ENCODE measurements at places on chromosomes 1 and 21.

GRCh38 chr1:59007429-59007819, 223.6 kb upstream of the JUN start:
- DNase-seq: no peak

GRCh38 chr1:36722871-36723270, 240.2 kb upstream of the CSF3R start:
- no peak for DNase-seq

- no peak for DNase-seq
These were observed 61.3 kb upstream of the GPR153 start for GRCh38 chr1:6322161-6322560.

DNA sequence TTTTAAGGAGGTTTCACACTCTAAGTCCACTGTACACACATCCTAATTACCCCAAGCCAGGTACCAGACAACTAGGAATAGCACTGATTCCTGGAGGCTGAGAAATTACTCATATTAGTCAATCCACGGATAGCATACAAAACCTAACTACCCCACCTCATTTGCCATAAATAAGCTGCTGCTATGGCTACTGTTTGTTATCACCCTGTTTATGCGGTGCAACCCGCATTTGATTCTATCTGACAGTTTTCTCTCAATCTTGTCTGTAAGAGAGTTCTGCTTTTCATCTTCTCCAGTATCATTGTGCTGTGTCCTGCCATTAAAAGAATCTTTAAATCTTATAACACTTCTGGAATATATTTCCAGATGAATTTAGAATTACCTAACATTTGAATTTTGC, 1496.5 kb downstream of the PLA2G4A start:
- DNase-seq: no peak

- no peak for DNase-seq
These were observed 19.8 kb upstream of the LSS start for GRCh38 chr21:46248422-46248782.

- DNase-seq: no peak
These were observed 11.9 kb upstream of the VHLL start for GRCh38 chr1:156310962-156311361.

DNA sequence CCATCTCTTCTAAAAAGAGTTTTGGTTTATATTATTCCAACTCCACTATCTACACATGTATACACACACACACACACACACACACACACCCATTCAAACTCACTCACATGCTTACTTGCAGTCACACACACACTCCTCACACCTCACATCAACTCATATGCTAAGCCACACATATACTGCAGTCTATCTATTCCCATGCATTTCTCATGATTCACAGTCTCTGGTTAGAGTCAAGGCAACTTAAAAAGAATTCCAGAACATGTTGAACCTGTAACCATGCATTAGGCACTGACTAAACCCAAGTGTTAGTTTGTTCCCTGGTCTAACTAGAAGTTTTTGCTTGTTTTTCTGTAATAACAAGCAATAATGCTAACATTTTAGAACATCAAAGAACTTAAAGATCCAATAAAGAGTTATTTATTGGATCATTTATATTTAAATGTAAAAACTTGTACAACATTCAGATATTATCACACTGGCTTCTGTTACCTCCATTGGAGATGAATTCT, 931.1 kb downstream of the PLA2G4A start:
- no peak for DNase-seq

GRCh38 chr1:2580691-2581090, 5.9 kb upstream of the PRXL2B start:
- DNase-seq: no peak

GRCh38 chr1:83822208-83822607, 176.7 kb downstream of the TTLL7 start:
- DNase-seq: no peak

GRCh38 chr1:114208106-114208505, 54.4 kb upstream of the SYT6 start:
- DNase-seq: no peak

DNA sequence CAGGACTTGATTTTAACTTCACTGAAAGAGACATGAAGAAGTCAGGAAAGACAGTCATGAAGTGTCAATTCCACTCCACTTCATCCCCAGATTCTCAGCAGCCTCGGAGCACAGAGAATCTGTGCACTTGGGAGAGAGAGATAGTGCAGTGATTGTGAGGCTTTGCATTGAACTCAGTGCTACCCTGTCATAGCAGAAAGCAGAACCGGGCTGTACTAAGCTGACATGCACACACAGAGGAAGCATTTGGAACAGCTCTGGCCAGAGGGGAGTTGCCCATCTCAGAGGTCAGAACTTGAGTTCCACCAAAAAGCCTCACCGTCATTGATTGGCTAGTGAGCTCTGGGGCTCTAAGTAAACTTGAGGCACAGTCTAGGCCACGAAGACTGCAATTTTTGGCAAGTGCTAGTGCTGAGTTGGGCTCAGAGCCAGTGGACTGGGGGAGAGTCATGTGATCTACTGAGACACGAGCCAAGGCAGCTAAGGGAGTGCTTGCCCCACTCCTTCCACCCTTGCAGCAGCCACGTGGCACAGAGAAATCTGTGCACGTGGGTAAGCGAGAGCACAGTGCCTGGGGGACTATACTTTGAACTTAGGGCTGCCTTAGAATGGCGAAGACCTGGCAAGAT, 810.2 kb upstream of the ADAMTS5 start:
- no peak for DNase-seq

- DNase-seq: no peak
These were observed 11.3 kb downstream of the TMEM63A start for GRCh38 chr1:225870911-225871310.

DNA sequence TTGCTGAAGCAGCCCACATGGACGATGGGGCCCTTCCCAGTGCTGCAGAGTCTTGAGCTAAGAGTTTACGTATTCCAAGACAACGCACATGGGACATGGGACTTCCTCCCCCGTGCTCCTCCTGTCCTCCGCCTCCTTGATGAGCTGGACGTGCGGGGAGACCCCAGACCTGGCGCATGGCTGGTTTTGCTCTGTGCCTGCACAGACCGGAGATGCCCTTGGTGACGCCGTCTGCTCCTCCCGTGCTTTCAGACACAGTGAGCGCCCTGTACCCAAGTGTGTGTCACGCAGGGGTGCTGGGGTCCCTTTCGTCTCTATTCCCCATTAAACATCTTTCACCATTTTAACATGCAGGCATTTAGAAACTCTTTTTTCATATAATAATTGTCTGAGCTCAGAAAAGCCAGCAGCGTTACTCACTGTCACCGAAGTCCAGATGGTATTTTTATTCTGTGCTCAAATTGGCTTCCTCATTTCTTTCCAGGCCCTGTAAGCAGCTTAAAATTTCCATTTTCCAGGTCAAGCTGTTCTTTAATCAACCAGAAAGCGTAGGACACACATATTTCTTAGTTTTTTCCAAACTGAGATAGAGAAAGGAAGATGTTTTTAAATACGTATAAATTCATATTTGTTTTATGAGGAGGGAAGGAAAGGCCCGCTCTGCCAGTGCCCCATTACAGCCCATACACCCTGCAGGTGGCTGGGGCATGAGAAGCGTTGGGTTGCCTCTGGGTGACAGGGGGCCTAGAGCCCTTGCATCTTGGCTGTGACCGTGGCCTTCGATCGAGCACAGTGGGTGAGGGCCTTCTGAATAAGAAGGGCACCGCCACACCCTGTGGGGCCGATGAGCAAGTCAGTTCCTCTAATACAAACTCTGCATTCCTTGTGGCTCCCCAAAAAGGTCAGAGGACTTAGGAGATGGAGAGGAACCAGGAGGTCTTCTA, 17.9 kb upstream of the ZBTB21 start:
- no peak for DNase-seq

DNA sequence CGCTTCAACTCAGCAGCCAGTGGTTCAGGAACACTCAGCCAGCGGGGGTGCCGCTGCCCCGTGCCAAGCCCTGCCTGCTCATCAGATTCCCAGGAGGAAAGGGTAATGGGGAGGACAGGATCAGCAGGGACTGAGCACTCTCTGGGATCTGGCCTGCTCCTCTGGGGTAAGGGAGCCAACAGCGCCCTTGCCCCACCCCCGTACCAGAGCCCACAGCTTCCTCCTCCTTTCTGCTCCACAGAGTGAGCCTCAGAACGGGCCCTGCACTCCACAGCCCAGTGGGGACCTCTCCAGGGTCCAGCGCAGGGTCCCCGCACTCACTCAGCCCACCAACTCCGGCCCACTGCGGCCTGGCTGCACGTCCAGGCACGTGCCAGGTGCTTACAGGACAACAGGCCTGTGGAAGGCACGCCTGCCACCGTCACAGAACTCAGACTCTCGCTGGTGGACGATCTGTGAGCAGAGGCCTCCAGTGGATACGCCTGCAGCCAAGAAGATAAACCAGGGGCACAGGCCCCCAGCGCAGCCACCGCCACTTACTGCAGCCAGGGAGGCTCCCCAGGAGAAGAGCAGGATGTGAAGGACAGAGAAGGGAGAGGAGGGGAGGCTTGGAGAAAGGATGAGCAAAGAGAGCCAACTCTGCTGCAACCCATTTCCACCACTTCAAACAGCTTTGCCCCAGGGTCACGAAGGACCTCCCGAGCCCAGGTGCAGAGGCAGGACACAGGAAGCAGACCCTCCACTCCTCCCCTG, 2.1 kb downstream of the MEGF6 start:
- DNase-seq: no peak

DNA sequence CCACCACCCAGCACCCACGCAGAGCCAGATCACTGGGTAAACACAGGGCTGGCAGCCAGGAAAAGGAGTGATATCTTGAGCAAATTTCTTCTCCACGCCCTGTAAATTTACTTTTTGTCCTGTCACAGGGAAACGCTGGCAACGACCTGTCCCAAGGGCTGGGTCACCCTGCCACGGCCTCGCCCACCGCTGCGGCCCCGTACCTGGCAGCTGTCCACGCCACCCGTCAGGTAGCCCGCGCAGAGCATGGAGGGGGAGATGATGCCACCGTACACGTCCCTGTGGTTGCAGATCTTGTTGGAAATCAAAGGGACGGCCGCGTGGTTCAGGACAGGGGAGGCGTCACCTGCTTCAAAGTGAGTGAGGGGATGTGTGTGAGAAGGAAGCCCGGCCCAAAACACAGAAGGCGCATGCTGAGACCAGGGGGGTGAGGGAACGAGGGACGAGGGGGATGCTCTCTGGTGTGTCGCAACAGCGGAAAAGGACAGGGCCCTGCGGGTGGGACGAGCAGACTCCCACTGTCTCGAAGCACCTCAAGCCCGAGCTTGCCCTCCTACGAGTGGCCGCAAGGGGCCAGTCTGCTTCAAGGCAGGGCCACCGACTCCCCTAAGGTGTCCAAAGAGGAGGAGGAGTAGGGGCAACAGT, 10.1 kb upstream of the TFF1 start:
- DNase-seq: no peak

- no peak for DNase-seq
These were observed 140.0 kb upstream of the GRIK3 start for GRCh38 chr1:37174341-37174740.

Measured in NCI-H460 (cell line).